ENCODE measurements at places on chromosomes 1 and 21. TPM values are rescaled to one million over a fixed set of nuclear protein-coding genes. Genes with fewer than 3 reads are reported as not detected.

STRIP1 gene
- total RNA-seq, result 51.0 TPM

TNFRSF8 gene
- total RNA-seq, result under 0.01 TPM

OPTC gene
- total RNA-seq, result not detected

OLFML2B gene
- total RNA-seq, result 49.9 TPM

RHOU gene
- total RNA-seq, result 0.72 TPM

AADACL3 gene
- total RNA-seq, result not detected

SLAMF6 gene
- total RNA-seq, result not detected

GJA9 gene
- total RNA-seq, result not detected

PLA2G2F gene
- total RNA-seq, result not detected

ANGPTL1 gene
- 12.1 TPM for total RNA-seq

ADAMTS4 gene
- total RNA-seq, result 1.4 TPM

FMO3 gene
- 63.9 TPM for total RNA-seq

BLACAT1 gene
- not detected for total RNA-seq

GPR52 gene
- 1.4 TPM for total RNA-seq

ITLN2 gene
- total RNA-seq, result not detected

GBP2 gene
- 55.0 TPM for total RNA-seq

MAN1C1 gene
- total RNA-seq, result 28.0 TPM

CNR2 gene
- total RNA-seq, result not detected

Data from osteoblast (primary cell).